ENCODE measurements at places on chromosomes 3 and 15. TPM values are rescaled to one million over a fixed set of nuclear protein-coding genes. Genes with fewer than 3 reads are reported as not detected.

DNA sequence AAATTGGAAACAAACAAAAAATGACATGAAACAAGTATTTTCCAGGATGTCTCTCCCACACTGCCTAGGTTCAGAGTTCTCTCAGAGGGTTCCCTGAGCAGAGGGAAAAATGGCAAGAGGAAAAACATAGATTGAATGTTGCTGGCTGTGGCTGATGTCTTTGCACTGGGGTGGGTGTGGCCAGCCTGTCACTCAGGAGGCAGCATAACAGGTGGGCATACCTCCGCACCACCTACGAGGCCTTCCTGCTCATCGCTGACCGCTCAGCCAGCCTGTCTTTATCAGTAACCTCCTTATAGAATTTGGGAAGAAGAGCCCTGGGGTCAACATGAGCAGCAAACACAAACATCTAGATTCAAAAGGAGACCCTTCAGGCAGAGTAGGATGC lies 216.6 kb upstream of the UMPS start:
- H3K36me3 ChIP-seq: no peaks in the 10 kb centered on the region
- no peak overlapping the region for H3K27ac ChIP-seq
- H3K4me1 ChIP-seq: no peaks in the 10 kb centered on the region
- no peak for DNase-seq
- peaks cover 37% of the 10 kb centered on the region for H3K27me3 ChIP-seq
- no peak overlapping the region for H3K4me3 ChIP-seq

Gene BTBD1
- 65.7 TPM for total RNA-seq

GRCh38 chr3:42166662-42167300 lies 75.6 kb downstream of the TRAK1 start:
- H3K27ac ChIP-seq: no peak overlapping the region
- H3K4me1 ChIP-seq: peaks cover 20% of the 10 kb centered on the region
- H3K4me3 ChIP-seq: no peak overlapping the region
- H3K27me3 ChIP-seq: no peaks in the 10 kb centered on the region
- no peak for DNase-seq

- no peak overlapping the region for H3K27ac ChIP-seq
- H3K4me1 ChIP-seq: no peaks in the 10 kb centered on the region
Measured at GRCh38 chr3:72213296-72214065, 428.5 kb upstream of the PROK2 start.

- no peak for DNase-seq
- H3K27ac ChIP-seq: no peak overlapping the region
- peaks cover 7% of the 10 kb centered on the region for H3K27me3 ChIP-seq
- H3K4me3 ChIP-seq: no peak overlapping the region
- H3K4me1 ChIP-seq: peaks cover 34% of the 10 kb centered on the region
Measured at GRCh38 chr3:98903099-98903498, 1.6 kb upstream of the DCBLD2 start.

GRCh38 chr3:179391906-179392305 lies 44.4 kb downstream of the MFN1 start:
- no peaks in the 10 kb centered on the region for H3K36me3 ChIP-seq
- H3K27ac ChIP-seq: no peak overlapping the region
- no peaks in the 10 kb centered on the region for H3K27me3 ChIP-seq
- no peak for DNase-seq

Gene PLSCR1
- 65.5 TPM for total RNA-seq

DNA sequence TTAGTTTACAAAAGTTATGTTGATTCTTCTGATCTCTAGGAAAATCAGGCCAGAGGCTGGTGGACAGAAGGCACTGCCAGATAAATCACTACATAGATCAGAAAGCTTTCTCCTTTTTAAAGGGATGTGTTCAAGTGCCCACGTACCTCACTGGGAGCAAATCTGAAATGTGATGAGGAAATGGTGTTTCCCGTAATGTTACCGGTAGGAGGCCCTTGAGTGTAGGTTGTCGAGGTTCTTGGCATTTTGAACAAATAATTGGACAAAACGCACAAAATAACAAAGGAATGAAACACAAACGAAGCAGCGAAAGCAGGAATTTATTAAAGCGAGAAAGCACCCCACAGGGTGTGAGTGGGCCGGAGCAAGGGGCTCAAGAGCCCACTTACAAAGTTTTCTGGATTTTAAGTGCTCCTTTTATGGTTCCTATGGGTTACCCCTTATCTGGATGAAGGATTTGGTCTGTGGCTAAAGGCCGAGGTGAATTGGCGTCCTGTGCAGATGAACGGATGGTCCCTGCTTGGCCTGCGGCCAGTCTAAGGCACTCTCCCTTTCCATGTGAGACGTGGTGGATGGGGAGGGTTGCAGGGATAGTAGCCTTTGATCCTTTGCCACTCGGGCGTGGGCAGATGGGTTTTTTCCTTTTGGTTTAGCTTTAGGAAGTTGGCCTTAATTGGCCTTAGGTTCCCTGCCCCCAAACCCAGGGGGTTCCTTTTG lies 1.0 kb downstream of the SNX1 start:
- H3K27ac ChIP-seq: peak overlapping the region; percentile 97
- H3K4me3 ChIP-seq: peak overlapping the region; percentile 100
- DNase-seq: no peak
- no peaks in the 10 kb centered on the region for H3K27me3 ChIP-seq
- peaks cover 65% of the 10 kb centered on the region for H3K4me1 ChIP-seq

Gene SLC9C1
- total RNA-seq: not detected

DNA sequence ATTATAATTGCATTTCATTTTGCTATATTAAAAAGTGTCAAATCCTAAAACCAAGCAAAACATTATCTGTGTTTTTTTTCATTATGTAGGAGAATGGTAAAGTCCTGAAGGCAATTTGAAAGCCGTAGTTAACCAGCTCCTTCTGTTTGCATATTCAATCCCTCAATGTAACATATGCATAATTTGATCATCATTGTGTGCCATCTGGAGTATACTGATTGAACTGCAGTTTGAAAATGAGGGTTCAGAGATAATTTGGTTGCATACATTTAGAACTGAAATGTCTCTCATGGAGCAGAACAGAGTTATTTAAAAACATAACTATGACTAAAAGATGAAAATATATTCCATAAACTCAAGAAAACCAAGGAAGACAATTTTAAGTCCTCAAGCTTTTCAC lies 518.6 kb downstream of the GBE1 start:
- no peak overlapping the region for H3K4me3 ChIP-seq
- no peaks in the 10 kb centered on the region for H3K36me3 ChIP-seq
- H3K4me1 ChIP-seq: no peaks in the 10 kb centered on the region
- no peaks in the 10 kb centered on the region for H3K27me3 ChIP-seq
- DNase-seq: no peak

Gene NOX5
- total RNA-seq: not detected

Gene SMCO1
- not detected for total RNA-seq

DNA sequence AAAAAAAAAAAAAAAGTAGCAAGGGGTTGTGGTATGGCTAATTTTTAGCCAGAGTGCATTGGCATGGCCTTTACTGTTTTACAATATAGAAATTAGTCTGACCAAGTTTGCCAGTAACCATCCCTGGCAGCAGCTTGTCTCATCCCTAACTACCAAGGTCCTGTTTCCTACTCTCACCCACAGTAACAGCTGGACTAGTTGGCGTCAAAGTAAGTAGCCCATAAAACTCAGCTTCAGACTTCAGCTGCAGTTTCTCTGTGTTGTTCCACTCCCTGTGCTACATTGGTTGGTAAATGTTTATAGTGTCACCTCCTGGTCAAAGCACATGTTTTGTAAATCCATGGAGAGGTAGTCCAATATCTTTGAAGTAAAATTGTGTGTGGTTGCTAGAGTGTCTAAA lies 691.3 kb downstream of the ZPLD1 start:
- H3K36me3 ChIP-seq: no peaks in the 10 kb centered on the region
- no peaks in the 10 kb centered on the region for H3K27me3 ChIP-seq
- DNase-seq: no peak
- no peaks in the 10 kb centered on the region for H3K4me1 ChIP-seq

DNA sequence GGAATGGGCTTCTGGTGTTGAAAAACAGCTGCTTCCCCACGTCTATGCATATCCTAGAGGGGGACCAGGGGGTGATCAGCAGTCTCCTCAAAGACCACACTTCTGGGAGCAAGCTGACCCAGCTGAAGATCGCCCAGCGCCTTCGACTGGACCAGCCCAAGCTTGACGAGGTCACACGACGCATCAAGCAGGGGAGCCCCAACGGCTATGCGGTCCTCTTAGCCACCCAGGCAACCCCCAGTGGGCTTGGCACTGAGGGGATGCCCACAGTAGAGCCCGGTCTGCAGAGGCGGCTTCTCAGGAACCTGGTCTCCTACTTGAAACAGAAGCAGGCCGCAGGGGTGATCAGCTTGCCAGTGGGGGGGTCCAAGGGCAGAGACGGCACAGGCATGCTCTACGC lies 2.5 kb downstream of the RBM15B start:
- peak overlapping the region; percentile 66 for H3K27ac ChIP-seq
- H3K36me3 ChIP-seq: peaks cover 21% of the 10 kb centered on the region
- H3K27me3 ChIP-seq: no peaks in the 10 kb centered on the region
- no peak for DNase-seq
- H3K4me1 ChIP-seq: peaks cover 61% of the 10 kb centered on the region

Gene PFKFB4
- 18.0 TPM for total RNA-seq

Gene EPHB3
- total RNA-seq: 0.12 TPM
